Right renal cortex interstitium (tissue), 3 donors: ENCODE measurements at places on chromosomes 3 and 15. TPM values are rescaled to one million over a fixed set of nuclear protein-coding genes. Genes with fewer than 3 reads are reported as not detected.

DNA sequence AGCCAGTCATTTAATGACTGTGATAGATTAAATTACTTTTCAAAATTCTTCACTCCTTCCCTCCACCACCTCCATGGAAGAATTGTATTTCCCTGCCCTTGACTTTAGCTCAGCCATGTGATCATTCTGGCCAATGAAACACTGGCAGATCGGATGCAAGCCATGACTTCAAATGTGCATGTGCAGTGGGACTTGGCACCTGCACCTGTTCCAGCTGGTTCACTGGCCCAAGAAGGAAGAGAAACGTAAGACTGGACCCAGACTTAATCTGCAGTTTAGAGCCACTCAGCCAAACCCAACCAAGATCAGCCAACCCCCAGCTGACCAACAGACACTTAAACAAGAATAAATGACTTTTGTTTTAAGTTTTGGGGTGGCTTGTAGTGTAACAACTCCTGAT lies 11.8 kb downstream of the DPH3 start:
- no peak for DNase-seq

DNA sequence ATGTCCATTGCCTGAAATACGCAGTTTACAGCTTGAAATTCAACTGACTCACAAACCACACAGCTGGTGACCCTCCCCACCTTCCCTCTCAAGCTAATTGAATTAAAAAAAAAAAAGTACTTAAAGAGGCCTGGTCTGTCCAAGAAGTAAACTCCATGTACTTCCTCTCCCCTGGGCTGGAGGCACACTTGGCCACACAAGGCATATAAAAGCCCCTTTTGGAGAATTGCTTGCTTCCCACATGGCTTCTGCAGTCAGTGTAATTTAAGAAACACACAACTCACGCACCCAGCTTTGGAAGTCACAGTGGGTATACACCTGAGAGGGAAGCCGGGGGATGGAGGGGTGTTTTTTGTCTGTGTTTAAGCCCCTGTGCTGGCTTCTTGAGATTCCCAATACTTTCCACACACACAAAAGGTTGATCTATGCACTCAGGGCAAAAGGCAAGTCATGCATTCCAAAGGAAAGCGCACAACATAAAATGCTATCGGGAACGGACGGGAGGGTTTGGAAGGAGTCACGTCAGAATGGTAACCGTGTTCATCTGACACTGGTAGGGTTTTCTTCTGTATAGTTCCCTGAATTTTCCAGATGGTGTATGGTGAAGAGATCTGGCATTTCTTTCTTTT lies 106.6 kb upstream of the ALDH1A3 start:
- no peak for DNase-seq

Gene TMEM158
- polyA plus RNA-seq, result 5.3 TPM

DNA sequence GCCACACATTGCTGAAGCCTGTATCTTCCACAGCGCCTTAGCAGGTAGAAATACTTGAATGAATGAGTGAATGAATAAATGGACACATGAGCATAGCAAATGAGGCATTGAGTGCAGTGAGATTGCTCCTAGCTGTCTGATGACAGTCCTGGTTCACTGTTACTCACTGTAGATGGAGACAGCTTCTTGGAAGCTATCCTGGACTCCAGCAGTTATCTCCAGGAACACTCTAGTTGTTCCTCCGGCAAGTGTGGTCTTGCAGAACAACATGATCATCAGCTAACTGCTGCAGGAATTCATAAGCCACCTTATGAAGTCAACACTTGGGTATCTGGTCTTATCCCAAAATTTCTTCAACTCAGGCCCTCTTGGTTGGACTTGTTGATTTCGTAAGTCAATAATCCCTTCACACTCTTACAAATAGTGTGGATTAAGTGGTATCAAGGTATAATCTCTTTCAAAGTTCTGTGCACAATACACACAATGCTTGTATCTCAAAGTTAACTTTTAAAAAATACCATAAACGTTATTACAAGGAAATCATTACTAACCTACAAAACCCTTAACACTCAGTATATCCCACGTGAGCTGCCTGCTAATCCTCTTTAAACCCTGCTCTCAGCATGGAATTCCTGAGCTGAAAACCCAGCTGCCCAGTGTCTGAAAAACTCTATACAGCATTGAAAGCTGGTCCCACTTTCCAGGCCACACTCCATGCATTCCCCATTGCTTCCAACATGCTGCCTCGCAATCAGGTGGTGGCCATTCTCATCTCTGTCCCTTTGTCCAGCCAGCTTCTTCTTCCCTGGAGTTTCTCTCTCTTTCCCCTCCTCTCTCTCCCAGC lies 14.4 kb upstream of the ZBTB38 start:
- DNase-seq, result no peak

GRCh38 chr15:93109336-93110102 lies 20.5 kb upstream of the RGMA start:
- no peak for DNase-seq

DNA sequence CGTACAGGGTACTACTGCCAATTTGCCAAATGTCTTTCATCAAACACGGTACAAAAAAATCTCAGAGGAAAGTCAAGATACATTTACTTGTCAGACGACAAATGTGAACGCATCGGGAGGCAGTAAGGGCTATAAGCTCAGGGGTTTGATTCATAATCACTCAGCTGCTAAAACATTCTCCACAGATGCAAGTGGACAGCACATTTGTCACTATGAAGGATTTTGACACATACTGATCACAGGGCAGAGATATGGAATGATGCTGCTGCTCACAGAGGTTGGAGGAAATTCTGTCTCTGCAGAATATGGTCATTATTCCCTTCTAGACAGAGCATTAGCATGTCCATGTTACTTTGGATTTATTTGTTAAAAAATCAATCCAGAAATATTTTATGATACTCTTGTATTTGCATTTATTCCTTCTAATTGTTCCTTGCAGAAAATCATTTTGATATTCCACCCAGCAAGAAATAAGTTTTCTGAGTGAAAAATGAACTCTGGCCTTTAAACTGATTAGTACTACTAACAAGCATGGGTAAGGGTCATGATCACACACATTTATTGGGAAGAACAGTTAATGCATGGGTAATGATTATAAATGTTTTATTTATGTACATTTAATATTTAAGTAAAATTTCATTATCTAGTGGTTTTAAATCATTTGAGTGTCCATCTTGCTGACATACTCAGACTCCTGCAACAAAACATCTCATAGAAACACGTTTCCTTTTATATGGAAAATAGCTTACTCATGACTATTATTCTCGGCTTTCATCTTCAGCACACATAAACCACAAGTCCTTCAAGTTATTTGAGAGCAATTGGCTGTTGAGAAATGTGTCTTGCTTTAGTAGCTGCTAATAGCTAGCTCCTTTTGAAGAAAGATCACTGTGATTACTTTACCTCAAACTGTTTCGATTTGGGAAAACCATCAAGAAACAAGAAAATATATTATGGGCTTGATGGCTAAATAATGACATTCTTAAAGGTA lies 559.3 kb downstream of the MECOM start:
- no peak for DNase-seq

- DNase-seq, result no peak
Measured at GRCh38 chr3:126835472-126836219, 131.6 kb downstream of the CHCHD6 start.

- DNase-seq, result no peak
Measured at GRCh38 chr15:79849789-79850188, 47.0 kb downstream of the MTHFS start.

DNA sequence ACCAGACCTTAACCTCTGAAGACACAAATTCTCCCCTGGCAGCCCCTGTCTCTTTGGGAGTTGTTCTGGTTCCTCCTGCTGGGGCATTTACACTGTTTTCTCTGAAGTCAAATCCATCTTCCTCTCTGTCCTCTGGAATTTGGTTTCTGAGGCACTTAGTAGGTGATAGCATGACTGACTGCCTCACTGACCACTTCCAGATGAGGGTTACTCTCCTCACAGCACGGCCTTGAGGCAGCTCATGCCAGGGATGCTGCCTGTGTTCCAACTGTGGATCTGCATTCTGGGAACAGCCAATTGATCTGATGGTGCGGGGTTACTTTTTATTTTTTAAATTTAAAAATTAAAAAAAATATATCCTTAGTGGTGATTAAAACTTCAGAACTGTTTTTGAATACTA lies 140.9 kb upstream of the ROPN1 start:
- DNase-seq, result no peak

Gene C3orf22
- polyA plus RNA-seq, result 0.11 TPM

GRCh38 chr15:101615986-101616848 lies 36.0 kb downstream of the TM2D3 start:
- peak; percentile 39 for DNase-seq

Gene CELF6
- 3.0 TPM for polyA plus RNA-seq

- DNase-seq, result no peak
Measured at GRCh38 chr15:26537663-26538062, 235.2 kb downstream of the GABRB3 start.

DNA sequence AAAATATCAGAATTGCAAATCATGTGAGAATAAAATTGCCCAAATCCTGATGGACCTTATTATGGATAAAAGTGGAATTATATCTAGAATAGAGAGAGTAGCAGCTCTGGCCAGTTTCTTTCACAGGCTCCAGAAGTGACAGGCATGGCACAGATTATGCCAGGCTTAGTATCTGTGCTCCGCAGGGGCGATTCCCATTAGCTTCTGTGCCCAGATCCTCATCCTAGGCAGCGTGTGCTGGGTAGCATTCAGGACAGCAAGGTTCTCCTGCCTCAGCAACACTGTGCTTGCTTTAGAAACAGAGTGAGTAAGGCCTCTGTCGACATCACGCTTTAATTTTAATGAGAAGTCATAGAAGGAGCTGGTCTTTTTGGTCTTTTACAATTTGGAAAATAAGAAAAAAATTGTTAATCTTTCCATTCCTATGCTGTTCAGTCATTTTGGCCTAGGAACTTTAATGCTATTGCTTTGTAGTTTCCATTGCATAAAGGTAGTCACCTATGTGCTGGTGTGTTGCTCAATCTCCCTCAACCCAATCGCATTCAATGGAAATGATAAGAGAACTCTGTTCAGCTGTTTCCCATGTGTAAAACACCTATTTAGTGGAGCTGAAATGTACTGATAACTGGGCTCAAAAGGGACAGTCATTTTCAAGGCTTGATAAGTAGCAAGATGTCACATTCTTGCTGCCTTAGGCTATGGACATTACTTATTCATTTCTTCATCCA lies 770.1 kb downstream of the AGBL1 start:
- DNase-seq, result no peak

GRCh38 chr3:147760941-147761340 lies 351.8 kb downstream of the ZIC1 start:
- DNase-seq, result no peak

DNA sequence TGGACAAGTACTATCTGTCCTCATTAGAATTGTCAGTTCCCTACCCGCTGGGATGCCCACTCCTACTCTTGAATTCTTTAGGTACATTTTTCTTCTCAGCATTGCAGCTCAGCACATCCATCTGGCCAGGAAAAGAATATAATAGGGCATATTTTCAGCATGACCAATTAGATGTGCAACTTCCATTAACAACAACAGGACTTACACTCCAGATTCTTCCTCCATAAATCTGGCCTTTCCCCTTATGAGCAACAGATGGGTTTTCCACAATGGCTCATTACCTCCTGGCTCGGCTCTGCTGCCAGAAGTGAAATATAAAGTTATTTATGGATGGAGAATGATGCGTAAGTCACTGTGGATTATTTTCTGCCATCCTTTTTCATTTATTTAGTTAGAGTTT lies 443.8 kb upstream of the TGFBR2 start:
- DNase-seq, result no peak

- DNase-seq, result no peak
Measured at GRCh38 chr3:111712294-111713167, 117.4 kb upstream of the ZBED2 start.

DNA sequence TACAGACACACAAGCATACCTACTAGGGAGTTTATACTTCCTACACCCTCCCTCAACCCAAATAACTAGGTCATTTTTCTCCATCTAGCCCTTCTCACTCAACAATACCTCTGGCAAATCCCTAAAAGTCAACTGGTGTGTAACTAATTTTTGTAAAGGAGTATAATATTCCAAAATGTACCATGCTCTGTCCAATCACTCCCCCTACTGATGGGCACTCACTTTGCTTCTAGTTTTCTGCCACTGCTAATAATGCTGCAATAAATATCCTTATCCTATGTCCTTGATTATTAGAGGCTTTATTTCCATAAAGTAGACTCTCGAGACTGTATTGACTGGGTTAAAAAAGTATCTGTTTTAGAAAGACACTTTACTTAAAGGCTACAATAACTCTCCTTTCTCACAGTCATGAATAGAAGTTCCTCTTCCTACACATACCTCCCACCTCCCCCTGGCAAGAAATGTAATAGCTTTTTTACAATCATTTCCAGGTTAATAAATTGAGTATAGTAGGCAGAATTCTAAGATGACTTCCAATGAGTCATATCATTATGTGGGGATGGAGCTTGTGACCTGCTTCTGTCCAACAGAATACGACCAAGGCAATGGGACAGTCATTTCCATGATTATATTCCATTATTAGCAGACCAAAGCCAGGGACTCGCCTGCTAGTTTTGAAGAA lies 30.0 kb downstream of the SHQ1 start:
- DNase-seq, result no peak

- peak; percentile 74 for DNase-seq
Measured at GRCh38 chr3:38805765-38806386, 10.1 kb downstream of the SCN10A start.

Gene MIX23
- polyA plus RNA-seq, result 58.0 TPM

DNA sequence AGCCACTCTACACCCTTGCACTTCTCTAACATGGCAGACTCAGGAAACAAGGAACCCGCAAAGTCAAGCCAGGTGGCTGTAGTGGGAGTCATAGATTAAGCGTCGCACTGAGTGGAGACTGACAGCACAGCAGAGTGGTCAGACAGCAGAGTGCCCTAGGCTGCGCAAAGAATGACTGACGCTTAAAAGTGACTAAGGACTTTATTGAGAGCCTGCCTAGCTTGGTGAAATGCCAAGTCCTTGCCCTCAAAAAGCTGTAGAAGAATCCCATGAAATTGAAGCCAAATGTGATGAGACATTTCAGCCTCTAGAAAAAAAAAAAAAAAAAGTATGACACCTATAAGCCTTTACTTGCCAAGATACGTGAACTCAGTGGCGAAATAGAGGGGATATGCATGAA lies 30.2 kb downstream of the NCEH1 start:
- DNase-seq, result no peak

Gene SCAMP5
- 19.8 TPM for polyA plus RNA-seq

Gene RNU5B-1
- polyA plus RNA-seq, result not detected
